ENCODE measurements at places on chromosomes 3 and 15.

DNA sequence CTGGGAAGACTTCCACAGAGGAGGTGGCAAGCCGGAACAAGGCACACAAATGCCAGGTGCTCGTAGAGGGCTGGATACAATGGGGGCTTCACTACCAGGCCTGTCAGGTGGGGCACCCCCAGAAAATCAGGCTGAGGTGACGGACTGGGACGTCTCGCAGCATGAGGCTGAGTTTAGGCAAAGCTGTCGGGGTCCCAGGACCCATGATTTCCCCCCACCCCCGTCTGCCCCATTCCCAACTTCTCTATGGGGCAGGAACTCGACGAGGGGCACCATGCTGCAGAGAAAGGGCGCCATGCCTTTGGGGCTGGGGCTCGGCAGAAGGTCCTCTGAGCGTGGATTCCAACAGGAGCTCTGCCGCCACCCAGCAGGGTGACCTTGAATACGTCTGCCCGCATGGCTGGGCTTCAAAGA lies 65.7 kb upstream of the HES1 start:
- DNase-seq: no peak

- DNase-seq: no peak
These were observed 4.1 kb downstream of the UBE2E1 start for GRCh38 chr3:23809840-23810342.

DNA sequence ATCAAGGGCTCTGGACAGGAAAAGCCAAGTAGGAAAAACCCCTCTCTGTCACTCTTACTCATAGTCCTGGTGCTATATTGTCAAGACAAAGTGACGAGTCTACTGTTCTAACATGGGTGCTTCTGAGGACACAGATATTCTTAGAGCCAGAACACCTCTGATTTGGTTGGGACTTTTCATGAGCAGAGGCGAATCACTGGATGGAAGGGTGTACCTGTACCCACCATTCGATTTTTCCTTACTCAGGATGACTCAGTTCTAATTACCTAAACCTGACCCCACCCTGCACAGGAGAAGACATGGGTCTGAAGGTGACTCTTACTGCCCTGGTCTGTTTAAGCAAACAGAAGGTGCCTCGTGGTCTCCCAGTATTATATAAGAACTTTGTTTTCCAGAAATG lies 58.5 kb downstream of the ABCC5 start:
- no peak for DNase-seq

DNA sequence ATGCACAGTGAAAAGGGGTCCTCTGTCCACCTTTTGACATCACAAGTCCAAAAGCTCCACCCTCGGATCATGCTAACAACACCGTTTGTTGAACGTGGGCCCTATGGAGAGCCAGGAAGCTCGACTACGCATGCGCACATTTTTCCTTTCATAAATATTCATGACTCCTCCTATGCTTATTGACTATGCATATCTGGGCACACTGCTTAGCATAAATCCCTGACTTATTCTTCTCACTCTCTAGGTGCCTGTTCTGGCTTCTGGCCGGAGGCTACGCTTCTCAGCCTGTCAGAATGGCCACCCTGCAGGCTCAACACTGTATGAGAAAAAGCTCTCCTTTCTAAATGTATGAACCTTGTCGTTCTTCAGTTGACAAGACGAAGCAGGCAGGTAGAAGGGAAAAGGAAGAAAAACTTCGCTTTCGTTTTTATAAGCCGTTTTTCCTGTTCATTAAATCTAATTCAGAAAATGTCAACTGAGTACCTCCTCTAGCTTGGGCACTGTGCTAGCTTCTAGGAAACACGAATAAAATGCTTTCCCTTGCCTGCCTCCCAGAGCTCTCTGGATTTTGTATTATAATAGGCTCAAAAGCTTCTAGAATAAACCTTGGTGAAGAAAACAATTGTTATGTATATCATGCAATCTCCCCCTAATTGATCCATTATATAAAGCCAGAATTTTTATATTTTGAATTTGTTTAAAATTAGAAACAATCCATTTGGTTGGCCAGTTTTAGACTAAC lies 207.7 kb downstream of the ATP10A start:
- no peak for DNase-seq

DNA sequence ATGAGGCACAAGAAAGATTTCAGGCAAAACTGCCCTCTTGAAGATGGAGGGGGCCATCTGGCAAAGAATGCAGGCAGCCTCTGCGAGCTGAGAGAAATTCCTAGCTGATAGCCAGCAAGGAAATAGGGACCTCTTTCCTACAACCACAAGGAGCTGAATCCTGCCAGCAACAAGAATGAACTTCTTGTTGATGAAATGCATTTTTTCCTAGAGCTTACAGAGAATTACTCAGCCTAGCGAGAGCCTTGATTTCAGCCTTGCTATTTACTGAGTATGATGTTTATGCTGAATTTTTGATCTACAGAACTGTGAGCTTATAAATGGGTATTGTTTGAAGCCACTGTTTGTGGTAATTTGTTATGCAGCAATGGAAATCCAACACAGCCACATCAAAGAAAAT lies 148.5 kb upstream of the NAALADL2 start:
- DNase-seq: no peak

- no peak for DNase-seq
These were observed 34.2 kb downstream of the LIMD1 start for GRCh38 chr3:45628746-45629145.

DNA sequence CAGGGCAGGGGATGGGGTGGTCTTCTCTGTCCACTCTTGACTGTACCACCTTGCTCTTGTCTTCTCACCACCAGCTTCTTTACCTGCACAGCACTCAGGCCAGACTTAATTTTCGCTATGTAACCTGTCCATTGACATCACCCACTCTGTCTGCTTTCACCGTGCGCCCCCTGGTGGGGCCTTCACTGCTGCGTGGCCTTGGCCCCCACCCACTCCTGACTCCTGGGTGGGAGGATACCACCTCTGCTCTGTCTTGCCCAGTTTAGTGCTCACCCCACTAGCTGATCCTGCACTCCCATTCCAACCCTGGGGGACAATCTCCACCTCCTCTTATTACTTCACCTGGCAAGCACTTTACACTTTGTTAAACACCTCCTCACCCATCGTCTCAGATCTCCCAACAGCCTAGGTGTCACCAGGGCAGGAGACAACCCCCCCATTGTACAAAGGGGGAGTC lies 17.7 kb downstream of the PTH1R start:
- peak; percentile 51 for DNase-seq

All from C1 segment of cervical spinal cord (tissue), 14 donors.